Mammary epithelial cell (primary cell): ENCODE measurements at places on chromosomes 5 and 9. TPM values are rescaled to one million over a fixed set of nuclear protein-coding genes. Genes with fewer than 3 reads are reported as not detected.

CNTFR gene
- not detected in 2 replicates for total RNA-seq

GFRA3 gene
- total RNA-seq = not detected in 2 replicates

NSG2 gene
- not detected for total RNA-seq

ZNG1C gene
- 38.5 TPM for total RNA-seq

NTNG2 gene
- total RNA-seq = 1.0 TPM

CEL gene
- total RNA-seq = 0.50 TPM

DBH gene
- not detected in 2 replicates for total RNA-seq

ERCC6L2 gene
- total RNA-seq = 73.5 TPM

SLC36A3 gene
- not detected in 2 replicates for total RNA-seq

FGF10 gene
- not detected in 2 replicates for total RNA-seq
